ENCODE measurements at places on chromosomes 7 and 10. TPM values are rescaled to one million over a fixed set of nuclear protein-coding genes. Genes with fewer than 3 reads are reported as not detected.

DRGX gene
- not detected for total RNA-seq

PDE6C gene
- total RNA-seq = not detected

ICA1 gene
- total RNA-seq = 0.12 TPM

MKRN1 gene
- 50.8 TPM for total RNA-seq

H2BK1 gene
- not detected for total RNA-seq

ITPRID1 gene
- not detected for total RNA-seq

ANXA8L1 gene
- total RNA-seq = not detected

SORCS3 gene
- total RNA-seq = not detected

ABLIM1 gene
- 7.9 TPM for total RNA-seq

PNLIP gene
- total RNA-seq = not detected

NANOS1 gene
- 1.5 TPM for total RNA-seq

STEAP4 gene
- 1.8 TPM for total RNA-seq

UBE2D1 gene
- total RNA-seq = 19.1 TPM

ANKRD1 gene
- 0.36 TPM for total RNA-seq

TMEM229A gene
- not detected for total RNA-seq

CCDC3 gene
- total RNA-seq = 0.36 TPM

PLAU gene
- 123 TPM for total RNA-seq

CTNNA3 gene
- total RNA-seq = under 0.01 TPM

NPY4R2 gene
- total RNA-seq = 0.16 TPM

CTAGE8 gene
- 1.6 TPM for total RNA-seq

PTF1A gene
- not detected for total RNA-seq

TCTN3 gene
- total RNA-seq = 34.1 TPM

ITIH5 gene
- total RNA-seq = 1.1 TPM

SLIT1 gene
- total RNA-seq = not detected

CDCA7L gene
- total RNA-seq = 24.3 TPM

DENND11 gene
- 6.5 TPM for total RNA-seq

MOSPD3 gene
- 13.6 TPM for total RNA-seq

LEP gene
- total RNA-seq = 4.1 TPM

VGF gene
- 0.16 TPM for total RNA-seq

KCNIP2 gene
- 1.7 TPM for total RNA-seq

GLI3 gene
- 29.3 TPM for total RNA-seq

IL6 gene
- 20.2 TPM for total RNA-seq

HTR5A gene
- not detected for total RNA-seq

WDR86 gene
- total RNA-seq = 0.24 TPM

SNCG gene
- 3.2 TPM for total RNA-seq

BAIAP2L1 gene
- total RNA-seq = 6.7 TPM

SPAG6 gene
- total RNA-seq = not detected

GPRIN2 gene
- total RNA-seq = not detected

HOXA7 gene
- total RNA-seq = not detected

FAM241B gene
- total RNA-seq = not detected

TLX1 gene
- total RNA-seq = not detected

SLC12A9 gene
- 30.2 TPM for total RNA-seq

STEAP2 gene
- total RNA-seq = 50.0 TPM

FEZF1 gene
- total RNA-seq = not detected

SH3PXD2A gene
- 83.9 TPM for total RNA-seq

CFAP43 gene
- total RNA-seq = 0.36 TPM

ADAM8 gene
- 3.4 TPM for total RNA-seq

ODAD2 gene
- total RNA-seq = 0.49 TPM

GPR85 gene
- total RNA-seq = 2.8 TPM

CYP3A7 gene
- total RNA-seq = not detected

PTPN20 gene
- total RNA-seq = 3.8 TPM

CRYGN gene
- 0.16 TPM for total RNA-seq

UBE3C gene
- total RNA-seq = 133 TPM

NOBOX gene
- not detected for total RNA-seq

LRRD1 gene
- not detected for total RNA-seq

UCN3 gene
- not detected for total RNA-seq

HYAL4 gene
- total RNA-seq = not detected

Measured in hair follicle dermal papilla cell (primary cell).